ENCODE measurements at places on chromosomes 1 and 21.
A peak's percentile ranks its signal among the peaks of the same experiment; 100 is the strongest.

GRCh38 chr1:33338048-33338439 lies 17.1 kb upstream of the A3GALT2 start:
- DNase-seq, result no peak

GRCh38 chr1:155040358-155041093 lies 6.9 kb downstream of the DCST1 start:
- DNase-seq, result no peak

DNA sequence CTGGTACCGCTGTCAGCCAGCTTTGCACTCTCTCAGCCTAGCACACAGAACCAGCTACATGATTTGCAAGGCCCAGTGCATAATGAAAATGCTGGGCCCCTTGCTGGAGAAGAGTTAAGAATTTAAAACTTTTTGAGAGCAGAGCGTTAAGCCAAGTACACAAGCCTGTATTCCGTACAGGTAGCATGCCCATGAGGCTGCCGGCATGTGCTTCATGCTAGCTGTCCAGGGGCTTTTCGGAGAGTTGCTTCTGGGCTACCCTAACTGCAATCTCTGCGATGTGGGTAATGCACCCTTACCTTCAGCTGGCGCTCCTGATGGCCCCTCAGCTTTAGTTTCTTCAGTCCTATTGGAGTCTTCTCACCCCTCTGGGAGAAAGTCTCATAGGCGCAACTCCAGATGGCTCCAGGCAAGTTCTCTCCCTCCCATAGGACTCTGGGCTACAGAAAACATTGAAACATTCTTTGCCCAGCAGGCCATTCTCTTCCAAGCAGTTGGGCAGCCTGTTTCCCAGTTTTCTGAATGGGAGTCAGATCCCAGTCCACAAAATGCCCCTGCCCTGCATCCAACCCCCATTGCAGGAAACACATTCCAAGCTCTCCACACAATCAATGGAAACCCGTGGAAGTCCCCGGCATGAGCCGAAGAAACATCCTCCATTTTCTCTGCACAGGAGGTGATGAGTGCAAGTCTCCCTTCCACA lies 5.7 kb upstream of the AKT3 start:
- DNase-seq, result no peak

GRCh38 chr21:27425172-27425571 lies 458.3 kb upstream of the ADAMTS5 start:
- no peak for DNase-seq

DNA sequence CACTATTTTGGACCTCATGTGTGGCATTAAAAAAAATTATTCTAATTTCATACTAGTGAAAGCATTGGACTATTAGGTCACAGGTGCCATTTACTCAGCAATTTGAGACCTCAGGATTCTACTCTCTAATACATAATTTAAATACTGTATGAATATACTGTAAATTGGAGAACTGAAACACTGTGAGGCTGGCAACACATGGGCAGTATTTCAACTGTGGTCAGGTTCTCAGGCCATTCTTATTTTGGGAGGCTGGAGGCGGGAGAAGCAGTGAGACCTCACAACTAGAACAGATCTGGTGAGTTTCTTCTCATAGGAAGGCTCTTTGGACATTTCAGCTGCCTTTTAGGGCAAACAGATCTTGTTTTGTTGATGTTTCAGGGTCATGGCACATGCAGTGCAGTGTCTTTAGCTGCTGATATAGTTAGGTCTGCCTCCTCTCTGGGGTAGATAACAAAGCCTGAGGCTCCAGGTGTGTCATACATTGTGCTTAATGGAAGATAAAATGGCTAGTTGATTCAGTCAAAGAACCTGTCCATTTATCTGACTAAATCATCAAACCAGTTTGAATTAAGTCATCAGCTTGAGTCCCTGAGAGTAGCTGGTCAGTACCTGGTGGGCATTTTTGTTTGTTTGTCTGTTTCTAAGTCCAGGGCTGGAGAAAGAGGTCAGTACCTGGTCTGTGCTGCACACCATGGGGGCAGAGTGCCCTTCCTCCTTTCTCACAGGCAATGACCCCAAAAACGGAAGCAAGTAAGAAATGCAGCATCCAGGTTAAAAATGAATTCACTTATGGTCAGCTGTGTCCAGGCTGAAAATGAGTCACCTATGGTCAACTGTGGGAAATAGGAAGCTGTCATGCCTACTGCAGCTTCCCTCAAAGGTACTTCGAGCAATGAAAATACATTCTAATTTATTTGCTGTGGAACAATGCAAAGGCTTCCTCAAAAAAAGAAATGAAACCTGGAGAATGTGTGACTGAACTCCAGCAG lies 216.2 kb downstream of the SDCCAG8 start:
- DNase-seq, result no peak

DNA sequence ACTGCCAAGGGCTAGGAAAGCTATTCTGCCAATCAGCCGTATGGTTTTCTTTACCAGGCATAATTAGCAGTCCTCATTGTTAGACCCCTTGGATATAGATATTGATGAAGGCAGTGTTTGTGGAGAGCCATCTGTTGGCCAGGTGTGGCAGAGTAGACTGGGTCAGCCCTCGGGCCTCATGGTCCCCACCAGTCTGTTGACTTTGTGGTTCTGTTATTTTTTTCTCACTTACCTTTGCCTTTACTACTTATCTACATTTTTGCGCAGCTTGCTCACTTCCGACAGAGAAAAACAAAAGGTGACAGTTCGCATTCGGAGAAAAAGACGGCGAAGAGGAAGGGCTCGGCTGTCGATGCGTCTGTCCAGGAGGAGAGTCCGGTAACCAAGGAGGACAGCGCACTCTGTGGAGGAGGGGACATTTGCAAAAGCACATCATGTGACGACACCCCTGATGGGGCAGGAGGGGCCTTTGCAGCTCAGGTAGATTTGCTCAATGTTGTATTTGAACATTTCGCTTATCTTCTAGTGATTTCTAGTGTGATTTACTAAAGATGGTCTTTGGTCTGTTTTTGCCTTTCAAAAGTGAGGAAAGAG lies 2.3 kb downstream of the PCNT start:
- no peak for DNase-seq

- no peak for DNase-seq
Measured at GRCh38 chr21:16605597-16605996, 875.8 kb downstream of the USP25 start.

- DNase-seq, result no peak
Measured at GRCh38 chr1:71565262-71565661, 484.4 kb upstream of the ZRANB2 start.

DNA sequence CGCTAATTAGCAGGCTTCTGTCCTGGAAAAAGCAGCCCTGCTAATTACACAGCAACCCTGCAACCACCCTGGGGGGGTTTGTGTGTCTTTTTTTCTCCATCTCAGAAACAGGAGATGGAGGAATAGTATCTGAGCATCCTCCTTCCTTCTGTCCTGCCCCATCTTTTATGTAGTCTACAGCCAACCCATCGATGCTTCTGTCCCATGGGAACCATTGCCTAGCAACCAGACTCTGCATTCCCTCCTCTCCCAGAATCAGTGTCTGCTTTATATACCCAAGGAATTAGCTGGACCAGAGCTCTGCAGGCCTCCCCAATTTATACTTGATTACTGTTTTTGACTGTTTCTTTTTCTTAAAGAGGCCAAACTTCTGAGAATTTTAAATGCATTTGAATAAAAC lies 35.1 kb downstream of the LRRC38 start:
- DNase-seq, result no peak

DNA sequence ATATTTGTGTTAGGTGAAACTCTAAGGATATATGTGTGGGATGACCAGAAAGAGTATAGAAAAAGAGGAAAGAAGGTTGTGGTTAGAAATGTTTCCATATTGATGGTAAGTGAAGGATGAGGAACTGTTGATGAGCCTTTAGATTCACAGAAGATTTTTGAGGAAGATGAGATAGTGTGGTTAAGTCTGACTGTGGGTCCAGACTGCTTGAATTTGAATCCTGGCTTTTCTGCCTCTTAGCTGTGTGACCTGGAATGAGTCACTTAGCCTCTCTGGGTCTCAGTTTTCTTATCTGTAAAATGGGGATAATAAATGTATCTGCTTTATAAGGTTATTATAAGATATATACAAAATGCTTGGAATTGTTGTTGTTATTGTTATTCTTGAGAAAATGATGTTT lies 27.5 kb downstream of the RGL1 start:
- DNase-seq, result no peak

DNA sequence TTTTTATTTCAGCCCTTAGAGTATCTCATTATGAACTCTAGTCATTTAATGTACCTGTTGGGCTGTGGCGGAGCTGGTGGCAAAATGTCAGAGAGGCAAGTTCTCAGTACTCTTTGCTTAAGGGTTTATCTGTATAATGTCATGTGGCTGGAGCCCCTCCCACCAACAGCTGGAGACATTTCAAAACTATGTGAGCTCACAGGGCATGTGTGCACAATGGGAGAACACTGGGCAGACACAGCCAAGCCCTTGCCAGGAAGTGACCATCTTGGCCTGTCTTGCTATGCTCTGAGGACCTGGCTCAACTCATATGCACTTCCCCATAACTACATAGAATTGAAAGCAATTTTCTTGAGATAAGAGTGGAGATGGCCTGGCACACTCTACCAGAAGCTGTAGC lies 296.4 kb downstream of the PTPRU start:
- DNase-seq, result no peak

DNA sequence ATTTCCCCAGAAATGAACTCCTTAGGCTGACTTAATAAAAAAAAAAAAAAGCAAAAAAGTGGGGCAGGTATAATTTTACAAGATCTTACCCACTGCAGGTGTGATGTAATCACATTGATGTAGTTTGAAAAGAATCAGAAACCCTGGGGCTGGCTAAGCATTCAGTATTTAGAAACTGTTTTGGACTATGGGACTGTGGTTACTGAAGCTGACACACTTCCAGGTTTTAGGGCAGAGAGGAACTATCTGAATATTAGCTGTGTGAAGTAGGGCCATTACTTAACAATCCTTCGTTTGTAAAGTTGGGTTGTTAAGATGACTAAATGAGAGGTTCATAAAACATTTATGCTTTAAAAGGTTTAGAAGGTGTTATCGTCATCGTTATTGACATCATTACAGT lies 165.3 kb downstream of the FASLG start:
- no peak for DNase-seq

GRCh38 chr1:163875200-163875926 lies 553.6 kb downstream of the NUF2 start:
- no peak for DNase-seq

- peak; percentile 92 for DNase-seq
Measured at GRCh38 chr21:36320421-36321324, 676 bp downstream of the MORC3 start.

GRCh38 chr1:237164406-237165352 lies 122.7 kb downstream of the RYR2 start:
- no peak for DNase-seq

DNA sequence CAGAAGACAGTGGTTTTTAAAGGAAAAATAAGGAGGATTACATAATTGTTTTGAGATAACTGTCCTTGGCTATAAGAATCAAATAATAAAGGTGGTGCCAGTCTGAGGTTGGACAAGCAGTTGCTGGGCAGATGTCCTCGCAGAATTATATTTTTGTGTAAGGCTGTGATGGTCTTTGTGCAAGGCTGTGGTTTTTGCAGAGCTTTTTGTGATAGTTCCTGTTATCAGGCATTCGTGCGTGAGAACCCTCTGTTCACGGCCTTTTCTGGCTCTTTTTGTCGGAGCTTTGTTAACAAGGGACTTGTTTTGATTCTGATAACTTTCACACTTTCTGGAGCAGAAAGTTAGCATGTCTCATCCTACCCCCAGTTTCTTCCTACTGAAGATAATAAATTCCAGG lies 33.4 kb downstream of the SH3BP5L start:
- DNase-seq, result no peak

DNA sequence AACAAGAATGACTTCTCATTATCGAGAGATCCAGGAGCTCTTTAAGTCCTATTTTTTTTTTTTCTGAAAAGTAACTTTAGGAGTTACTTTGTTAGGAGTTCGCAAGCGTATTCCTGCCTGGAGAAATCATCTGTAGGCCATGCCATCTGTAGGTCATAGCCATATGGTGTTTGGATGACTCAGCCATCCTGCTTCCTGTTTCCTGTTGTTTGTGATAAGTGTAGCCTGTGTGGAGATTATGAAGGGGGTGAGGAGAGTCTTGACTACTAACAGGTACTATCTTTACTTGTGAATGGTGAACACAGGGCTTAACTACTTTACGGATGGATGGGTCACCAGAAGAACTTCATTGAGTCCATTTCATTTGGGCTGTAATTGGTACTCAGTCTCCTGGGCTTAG lies 327.2 kb downstream of the PTPRU start:
- no peak for DNase-seq

GRCh38 chr1:151661751-151662150 lies 49.9 kb downstream of the SNX27 start:
- DNase-seq, result no peak

DNA sequence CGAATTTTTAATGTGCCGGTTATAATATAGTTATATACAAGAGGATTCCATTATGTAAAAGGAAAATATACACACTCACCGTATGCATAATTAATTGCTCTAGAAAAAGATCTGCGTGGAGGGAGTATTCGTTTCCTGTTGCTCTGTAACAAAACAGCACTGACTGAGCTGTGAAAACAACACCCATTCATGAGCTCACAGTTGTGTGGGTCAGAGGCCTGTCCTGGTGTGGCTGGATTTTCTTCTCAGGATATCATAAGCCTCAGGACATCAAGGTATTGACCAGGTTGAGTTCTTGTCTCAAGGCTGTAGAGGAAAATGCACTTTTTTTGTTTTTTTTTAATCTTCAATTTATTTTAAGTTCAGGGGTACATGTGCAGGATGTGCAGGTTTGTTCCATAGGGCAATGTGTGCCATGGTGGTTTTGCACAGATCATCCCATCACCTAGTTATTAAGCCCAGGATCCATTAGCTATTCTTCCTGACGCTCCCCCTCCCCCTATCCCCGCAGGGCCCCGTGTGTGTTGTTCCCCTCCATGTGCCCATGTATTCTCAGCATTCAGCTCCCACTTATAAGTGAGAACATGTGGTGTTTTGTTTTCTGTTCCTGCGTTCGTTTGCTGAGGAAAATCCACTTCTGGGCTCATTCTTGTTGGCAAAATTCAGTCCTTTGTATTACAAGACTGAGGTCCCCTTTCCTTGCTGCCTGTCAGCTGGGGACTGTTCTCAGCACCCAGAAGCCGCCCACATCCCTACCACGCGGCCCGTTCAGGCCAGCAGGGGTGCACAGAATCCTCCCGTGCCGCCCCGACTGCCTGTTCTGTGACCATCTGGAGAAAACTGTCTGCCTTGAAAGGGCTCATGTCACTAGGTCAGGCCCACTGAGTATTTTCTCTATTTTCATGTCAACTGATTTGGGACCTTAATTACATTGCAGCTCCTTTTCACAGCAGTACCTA lies 87.4 kb upstream of the ERRFI1 start:
- DNase-seq, result no peak

DNA sequence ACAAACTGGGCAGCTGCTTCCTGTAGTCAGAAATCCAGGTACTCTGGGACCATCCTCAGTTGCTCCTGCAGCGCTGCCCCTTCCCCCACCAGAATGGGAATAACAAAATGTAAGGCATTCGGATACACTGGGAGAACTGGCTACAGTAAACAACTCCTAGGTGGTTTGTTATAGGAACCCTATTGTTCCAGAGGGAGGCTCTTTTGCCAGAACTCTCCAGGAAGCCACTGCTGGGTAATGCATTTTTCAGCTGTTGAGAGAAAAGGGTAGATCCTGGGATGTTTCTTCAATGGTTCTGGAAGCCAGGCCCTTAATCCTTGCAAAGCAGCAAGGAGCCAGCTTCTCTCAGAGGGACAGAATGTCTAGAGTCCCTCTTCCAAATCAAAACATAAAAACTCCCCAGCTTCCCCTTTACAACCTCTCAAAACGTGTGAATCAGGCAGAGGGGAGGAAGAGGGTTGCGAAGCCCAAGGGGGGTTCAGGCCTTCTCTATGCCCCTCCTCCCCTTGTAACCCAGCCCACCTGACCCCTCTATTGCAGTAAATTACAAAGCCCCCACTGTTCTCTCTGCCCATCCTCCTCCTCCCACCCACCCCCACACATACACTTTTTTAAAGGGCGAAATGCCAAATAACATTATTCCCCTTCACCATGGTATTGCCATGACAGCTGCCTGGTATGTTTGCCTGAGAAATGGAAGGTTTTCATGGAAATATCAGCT lies 29.1 kb downstream of the PLPP3 start:
- DNase-seq, result no peak
